ENCODE measurements at places on chromosomes 6 and 20.

- no peak for DNase-seq
Observed at GRCh38 chr20:18692447-18692846, 104.6 kb downstream of the DTD1 start.

DNA sequence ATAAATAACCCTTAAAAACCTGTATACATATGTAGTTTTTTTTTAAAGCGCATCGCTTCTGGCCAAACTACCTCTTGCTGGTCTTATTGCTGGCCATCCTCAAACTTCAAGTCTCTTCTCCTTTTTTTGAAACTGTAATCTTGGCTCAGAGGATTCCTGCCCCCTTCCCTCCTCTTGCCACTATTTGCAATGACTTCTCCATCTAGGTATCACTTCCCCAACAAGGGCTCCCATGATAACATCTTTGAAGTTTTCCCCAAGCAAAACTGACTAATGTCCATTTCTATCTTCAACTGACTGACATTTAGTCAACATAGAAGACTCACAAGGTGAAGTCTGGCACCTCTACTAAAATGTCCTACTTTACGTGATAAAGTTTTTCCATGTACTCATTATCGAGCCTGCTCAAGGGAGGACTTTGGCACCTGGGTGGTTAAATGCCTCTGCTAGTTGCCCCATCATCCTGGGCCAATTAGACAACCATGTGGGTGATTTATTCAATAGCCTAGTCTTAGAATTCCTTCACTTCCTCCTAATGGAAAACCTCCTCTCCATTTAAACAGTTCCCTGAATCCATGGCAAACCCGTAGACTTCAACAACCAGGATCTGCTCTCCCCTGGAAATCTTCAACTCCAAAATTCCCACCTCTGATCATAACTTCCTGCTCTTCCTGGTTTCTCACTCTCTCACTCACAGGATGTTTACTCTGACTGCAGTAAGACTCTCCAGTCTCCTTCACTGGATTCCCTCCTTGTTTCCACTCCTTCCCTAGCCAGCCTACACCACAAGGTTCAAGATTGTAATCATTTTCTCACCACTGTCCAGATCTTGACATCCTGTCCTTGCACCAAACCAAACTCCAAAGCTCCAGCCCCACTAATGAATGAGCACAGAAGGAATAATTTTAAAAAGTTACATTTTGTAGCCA, 9.4 kb upstream of the PLAGL1 start:
- DNase-seq: no peak

- no peak for DNase-seq
Observed at GRCh38 chr6:36914227-36914794, 28.6 kb downstream of the C6orf89 start.

DNA sequence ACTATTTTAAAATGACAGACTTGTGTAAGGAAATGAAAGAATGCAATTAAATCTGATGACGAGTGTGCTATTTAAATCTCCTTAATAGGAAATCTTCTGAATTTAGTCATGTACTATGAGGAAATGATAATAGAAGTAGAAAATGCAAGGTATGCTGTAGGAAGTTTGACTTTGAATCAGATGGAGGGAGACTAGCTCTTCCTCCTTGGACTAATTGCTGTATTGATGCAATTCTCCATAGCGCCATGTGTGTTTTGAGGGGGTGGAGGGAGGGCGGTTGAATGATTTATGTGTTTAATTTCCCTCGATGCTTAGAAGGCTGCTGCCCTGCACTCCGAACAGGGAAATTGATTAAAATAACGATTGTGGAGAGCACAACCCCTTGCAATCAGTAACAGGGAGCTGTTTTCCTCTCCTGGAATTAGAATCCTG, 214.4 kb upstream of the PRND start:
- DNase-seq: no peak

DNA sequence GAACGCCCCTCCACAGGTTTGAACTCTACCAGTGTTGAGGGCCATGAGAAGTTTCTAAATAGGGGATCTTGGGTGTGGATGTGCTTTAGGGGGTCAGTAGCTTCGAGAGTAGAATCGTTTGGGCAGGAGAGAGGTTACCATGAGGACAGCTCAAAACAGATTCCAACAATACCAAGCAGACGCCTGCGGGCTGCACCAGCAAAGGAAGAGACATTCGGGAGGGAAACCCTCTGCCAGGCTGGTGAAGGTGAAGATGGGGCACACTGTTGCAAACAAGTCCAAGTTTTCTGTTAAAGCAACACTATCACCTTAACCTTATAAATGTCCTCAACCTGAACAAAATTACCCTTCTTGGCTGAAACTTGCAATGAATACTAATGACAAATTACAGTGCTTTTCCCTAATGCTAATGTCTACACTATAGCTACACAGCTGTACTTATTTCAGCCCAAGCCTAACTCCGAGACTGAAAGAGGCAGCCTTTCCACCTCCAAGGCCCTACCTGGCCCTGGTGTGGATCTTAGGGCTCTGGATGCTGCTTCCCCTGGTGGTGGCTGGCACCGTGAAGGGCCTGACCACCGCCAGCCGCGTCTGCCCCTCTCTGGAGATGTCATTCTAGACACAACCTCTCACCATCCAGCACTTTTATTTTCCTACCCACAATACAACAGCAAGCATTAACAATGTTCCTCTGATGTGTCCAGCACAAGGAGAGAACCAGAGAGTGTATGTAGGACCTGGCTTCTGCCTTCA, 80.1 kb downstream of the DLL1 start:
- no peak for DNase-seq

- no peak for DNase-seq
Observed at GRCh38 chr20:9363673-9364072, 150.7 kb upstream of the LAMP5 start.

DNA sequence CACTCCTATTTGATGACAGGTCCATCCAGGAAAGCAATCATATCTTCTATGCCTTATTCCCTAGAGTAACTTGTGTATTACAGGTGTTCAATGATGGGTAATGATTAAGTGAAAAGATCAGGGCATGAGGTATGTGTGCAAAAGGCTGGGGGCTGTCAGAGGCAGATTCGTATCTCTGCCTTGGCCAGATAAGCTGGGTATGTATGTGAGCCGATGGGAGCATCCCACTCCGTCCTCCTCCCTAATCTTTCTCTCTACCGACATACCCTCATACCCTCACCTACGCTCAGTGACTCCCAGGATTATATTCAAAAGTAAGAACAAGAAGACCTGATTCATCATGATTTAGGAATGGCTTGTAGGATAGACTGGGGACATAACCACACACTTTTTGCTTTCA, 238.7 kb downstream of the PLCB1 start:
- DNase-seq: no peak

DNA sequence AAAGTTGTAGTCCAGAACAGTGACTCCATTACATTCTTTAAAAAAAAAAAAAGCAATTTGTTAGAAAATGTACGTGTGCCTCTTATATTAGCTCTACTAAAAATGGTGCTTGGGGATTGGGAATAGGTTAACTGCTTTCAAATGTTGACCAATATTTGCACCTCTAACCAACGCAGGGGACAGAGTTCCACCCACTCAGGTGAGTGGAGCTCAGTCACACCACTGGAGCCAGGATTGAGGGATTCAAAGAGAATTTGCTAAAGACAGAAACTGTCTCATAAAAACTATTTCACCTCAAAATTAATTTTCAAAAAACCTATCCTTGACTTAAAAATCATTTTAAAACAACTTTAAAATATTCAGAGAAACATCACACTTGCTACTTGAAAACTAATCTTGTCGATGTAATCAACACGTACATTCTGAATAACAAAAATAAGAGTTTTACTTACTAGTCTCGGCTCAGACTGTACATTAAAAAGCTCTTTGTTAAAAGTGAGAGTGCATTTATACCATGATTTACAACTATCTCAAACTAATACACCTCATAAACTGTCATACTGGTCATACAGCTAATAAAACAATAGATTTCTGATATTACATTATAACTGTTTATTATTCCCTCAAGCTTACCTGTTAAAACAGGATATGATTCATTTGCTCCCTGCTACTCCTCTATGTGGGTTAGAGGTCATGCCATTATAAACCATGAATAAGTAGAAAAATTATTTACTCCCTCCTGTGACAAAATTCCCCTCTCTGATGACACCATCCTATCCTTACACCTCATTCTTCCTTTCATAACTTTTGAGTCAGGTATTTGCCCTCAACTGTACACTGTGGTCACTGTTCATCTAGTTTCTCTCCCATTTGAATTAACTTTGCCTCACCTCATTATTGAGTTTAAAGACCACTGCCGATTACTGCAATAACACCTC, 88.6 kb downstream of the PDE10A start:
- no peak for DNase-seq

DNA sequence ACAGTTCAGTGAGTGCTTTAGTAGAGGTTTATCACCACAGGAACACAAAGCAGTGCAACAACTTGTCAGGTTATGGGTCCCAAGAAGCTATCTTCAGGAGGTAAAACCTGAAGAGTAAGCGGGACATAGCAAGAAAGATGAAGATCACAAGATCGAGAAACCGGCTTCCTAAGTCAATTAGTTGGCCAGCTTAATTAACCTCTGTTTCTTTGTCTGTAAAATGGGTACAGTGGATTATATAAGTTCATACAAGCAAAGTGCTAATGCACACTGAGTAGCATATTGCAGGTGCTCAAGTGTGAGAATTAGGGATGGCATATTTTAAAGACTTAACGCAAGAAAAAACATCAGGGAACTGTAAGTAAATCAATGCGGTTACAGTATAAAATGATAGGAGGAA, 12.5 kb downstream of the FBXO30 start:
- DNase-seq: no peak

GRCh38 chr6:111996144-111996865, 57.6 kb upstream of the CCN6 start:
- DNase-seq: no peak

DNA sequence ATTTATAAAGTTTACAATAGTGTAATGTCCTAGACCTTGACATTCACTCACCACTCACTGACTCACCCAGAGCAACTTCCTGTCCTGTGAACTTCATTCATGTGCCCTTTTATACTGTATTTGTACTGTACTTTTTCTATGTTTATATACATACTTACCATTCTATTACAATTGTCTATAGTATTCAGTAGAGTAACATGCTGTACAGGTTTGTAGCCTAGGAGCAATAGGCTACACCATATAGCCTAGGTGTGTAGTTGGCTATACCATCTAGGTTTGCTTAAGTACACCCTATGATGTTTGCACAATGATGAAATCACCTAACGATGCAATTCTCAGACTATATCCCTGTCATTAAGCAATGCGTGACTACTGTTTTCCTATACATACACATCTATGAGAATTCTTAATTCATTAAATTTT, 17.5 kb downstream of the EDEM2 start:
- DNase-seq: peak; percentile 63

GRCh38 chr6:161246725-161247124, 27.1 kb downstream of the AGPAT4 start:
- DNase-seq: no peak

- DNase-seq: no peak
Observed at GRCh38 chr20:2564406-2564805, 28.0 kb downstream of the TMC2 start.

GRCh38 chr6:162489101-162489976, 238.2 kb downstream of the PRKN start:
- no peak for DNase-seq

DNA sequence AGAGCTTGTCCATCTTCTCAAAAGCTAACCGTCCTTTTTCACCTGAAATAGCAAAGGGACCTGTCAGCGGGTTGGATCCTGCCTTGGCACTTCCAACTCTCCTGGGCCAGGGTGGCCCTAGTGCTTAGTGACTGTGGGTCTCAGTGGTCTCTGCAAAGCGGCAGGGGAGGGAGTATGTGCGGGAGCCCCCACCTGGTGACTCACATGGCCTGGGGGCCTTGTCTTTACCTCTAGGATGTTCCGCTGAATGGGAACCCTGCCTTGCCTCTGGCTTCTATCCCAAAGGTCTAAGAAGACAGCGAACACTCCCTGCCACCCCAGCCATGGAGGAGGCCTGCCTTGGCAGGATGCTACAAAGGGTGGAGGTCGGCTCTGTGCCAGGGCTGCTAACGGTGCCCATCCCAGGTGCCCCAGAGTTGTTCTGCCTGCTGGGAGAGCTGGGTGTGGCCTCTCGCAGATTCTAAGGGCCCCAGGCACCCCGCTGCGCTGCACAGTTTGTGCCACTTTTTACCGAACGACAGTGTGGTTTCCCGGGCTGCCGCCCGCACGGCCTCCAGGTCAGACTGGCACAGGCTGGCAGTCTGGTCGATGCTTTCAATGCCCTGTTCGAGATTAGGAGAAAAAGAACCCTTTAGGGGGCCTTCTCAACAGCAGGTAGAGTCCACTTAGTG, 77.2 kb downstream of the PTPN1 start:
- DNase-seq: no peak

- DNase-seq: no peak
Observed at GRCh38 chr20:9294041-9294440, 220.3 kb upstream of the LAMP5 start.

- DNase-seq: no peak
Observed at GRCh38 chr6:156199182-156199581, 578.0 kb upstream of the ARID1B start.
